Muscle of leg (tissue), 16 donors: ENCODE measurements at places on chromosomes 16 and 17. TPM values are rescaled to one million over a fixed set of nuclear protein-coding genes. Genes with fewer than 3 reads are reported as not detected.

USP43 gene
- total RNA-seq, result 0.49 TPM

DNA sequence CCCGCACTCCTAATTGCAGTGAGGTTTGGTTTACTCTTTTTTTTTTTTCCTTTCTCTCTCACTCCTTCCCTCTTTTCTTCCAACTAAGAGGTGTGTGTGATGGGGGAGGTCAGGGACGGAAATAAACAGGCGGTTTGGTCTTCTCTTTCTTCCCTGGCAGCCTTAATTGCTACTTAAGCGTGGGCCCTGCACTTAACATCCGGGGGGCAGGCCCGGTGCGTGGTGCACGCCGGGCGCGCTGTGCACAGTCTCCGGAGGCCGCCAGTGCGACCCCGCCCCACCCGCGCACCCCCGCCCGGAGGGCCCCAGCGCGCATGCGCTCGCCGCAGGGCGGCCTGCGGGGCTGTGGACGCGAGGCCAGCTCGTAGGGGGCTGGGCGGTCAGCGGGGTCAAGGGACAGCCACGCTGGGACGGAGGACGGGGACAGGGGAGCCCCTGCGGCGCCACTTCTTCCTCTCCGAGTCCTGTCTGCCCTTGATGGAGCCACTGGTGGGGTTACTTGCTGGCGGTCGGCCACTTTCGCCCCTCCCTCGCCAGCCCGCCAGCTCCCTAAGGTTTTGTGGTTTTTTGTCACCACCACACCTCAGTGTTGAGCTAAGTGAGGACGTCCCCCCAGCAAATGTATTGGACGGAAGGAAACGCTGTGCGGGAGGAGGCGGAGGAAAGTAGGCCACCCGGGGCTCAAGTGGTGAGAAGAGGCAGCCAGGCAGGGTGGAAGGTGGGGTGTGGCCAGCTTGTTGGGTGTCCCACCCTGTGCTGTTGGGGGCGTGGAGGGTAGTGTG, 120.9 kb downstream of the MRM1 start:
- DNase-seq, result peak; percentile 41

DNA sequence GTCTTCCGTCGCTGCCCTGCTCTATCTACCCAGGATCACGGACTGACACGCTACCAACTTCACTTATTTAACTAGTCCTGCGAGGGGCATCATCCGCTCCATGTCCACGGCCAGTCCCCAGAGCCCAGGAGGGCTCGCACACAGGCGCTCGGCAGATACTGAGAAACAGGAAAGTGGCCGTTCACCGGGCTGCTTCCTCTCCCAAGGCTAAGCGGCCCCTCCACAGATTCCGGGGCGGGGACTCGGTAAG, 388 bp downstream of the OXLD1 start:
- DNase-seq, result no peak

SULT1A3 gene
- 6.3 TPM for total RNA-seq

ZNF200 gene
- total RNA-seq, result 8.4 TPM

DNA sequence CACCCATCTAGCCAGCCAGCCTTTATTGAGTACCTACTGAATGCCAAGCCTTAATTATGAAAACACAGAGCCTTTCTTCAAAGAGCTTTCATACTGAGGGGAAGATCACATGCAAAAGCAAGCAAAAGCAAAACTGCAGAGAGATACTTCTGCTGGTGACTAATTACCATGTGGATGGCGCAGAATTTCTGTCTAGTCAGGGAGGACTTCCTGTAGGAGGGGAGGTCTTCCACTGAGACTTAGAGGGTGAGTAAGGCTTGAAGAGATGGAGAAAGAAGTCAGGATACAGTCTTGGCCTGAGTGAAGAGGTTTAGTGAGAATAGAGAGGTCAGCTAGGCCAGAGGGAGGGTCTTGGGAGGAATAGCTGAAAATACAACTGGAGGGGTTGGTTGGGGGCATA, 53.9 kb upstream of the CCL2 start:
- DNase-seq, result no peak

DNA sequence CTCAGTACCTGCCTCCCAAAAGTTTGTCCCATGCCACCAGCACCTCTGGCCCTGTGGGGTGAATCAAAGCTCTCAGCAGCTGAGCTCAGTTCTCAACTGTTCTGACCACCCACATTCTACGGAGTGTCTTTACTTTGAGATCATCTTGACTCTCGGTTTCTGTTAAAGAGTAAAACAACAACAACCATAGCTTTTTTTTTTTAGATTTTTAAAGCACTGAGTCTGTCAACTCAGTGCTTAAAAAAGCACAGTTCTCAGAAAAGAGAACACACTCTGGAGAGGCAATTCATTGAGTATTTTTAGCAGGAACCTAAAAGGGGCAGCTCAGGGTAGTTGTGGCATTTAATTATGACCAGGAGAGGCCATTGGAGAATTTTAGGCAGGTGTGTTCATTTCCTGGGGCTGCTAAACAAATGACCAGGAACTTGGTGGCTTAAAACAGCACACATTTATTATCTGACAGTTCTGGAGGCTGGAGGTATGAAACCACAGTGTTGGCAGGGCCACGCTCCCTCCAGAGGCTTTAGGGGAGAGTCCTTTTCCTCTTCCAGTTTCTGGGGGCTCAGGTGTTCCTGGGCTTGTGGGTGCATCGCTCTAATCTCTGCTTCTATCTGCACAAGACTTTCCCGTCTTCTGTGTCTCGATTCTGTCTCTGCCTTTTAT, 6.7 kb upstream of the WFIKKN2 start:
- no peak for DNase-seq

SLC47A1 gene
- 0.71 TPM for total RNA-seq

DNA sequence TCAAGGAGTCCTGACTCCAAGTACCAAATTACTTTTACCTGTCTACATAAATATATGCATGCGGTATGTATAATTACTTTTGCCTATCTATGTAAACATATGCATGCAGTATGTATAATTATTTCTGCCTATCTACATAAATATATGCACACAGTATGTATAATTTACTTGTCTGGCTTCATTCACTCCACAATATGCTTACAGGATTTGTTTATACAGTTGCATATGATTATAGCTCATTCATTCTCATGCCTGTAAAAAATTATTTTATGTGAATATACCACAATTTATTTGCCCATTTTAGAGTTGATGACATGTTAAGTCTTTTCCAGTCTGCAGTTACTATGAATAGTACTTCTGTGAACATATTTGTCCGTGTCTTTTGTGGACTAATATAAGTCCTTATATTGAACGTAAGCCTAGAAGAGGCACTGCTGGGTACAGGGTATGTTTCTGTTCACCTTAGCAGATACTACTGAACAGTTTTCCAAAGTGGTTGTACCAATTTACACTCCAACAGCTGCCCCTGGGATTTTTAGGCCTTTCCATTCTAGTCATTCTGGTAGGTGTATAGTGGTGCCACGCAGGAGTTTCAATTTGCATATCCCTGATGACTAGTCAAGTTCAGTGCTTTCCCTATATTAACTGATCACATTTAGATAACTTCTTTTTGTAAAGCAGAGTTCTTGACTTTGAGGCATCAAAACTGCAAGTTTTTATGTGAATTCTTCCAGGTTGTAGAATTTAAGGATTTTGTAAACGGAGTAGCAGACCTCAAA, 47.0 kb downstream of the MARVELD3 start:
- DNase-seq, result no peak

ADAT1 gene
- total RNA-seq, result 23.8 TPM

TRIM72 gene
- total RNA-seq, result 55.5 TPM

- no peak for DNase-seq
These were observed 76.2 kb upstream of the DNAH17 start for GRCh38 chr17:78653382-78653781.

DNA sequence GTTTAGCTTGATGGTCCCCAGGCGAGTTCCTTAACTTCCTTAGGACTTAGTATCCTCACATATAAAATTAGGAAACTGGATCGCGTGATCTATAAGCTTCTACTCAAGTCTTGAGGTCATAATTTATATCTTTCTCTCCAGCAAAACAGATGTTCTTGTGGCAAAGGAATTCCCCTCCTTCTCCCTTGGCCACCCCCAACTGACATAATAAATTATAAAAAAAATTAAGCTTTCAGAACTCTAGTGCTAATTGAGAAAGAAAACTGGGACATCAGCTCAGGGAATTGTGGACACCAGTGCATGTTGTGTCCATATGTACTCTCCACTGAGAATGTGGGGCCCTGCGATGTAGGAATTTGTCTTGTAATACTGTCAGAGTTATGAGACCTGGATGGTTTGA, 13.5 kb downstream of the GNAO1 start:
- peak; percentile 11 for DNase-seq

DNA sequence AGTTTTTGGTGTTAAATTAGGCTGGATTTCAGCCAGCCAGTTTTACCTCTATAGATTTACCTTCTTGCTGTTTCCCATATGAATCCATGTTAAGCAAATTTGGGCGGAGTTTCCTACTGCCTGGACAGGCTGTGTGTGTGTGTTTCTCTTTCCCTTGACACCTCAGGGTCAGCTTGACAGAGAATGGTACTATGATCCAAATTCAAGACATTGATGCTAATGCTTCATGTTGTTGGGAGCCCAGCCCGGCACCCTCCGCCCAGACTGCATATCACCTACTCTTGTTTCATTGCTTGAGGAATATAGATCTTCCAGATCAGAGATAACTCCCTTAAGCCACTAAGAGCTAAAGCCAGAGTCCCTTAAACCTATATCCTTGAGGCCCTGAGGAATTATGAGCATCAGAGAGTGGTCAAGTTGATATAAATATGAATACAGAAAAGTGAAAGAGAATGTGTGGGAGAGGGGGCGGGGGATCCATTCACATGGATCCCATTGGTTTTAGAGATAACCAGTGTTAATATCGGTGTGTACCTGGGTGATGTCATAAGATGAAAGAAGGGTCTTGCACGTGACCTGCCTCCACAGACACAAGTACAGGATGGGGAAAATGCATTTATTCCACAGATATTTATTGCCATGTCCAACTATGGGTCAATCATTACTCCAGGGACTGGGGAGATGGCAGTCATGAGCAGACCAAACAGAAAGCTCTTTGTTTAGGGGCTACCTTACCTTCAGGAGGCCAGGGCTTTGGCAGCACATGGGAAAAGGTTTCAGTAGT, 69.7 kb downstream of the WIPI1 start:
- no peak for DNase-seq

DNA sequence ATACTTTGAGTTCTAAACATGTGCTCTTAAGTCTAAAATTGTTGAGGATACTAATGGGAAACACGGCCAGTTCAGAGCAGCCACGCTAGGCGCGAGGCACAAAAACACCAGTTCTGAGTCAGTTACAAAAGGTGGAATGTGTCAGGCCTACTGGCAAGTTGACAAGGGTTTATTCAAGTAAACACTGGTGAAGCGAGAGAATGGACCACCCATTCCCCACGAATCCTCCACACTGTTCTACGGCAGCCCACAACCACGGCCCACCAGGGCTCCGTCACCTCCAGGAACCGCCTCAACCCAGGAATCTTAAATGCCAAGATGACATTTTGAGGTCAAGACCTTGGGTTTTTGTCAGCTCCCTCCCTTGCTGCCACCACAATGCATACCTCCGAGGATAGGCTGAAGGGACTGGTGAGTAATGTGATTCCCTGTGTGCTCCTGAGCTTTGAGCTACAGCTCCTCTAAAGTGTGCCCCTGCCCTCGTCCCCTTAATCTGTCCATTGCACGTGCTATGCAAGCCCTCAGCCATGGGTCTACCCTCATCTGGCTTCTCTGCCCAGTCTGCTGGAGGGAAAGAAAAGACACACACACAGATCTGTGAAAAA, 28.5 kb upstream of the TRAP1 start:
- no peak for DNase-seq

PRSS33 gene
- not detected for total RNA-seq

DPEP3 gene
- 0.04 TPM for total RNA-seq

GRCh38 chr16:86513471-86514277, 3.3 kb downstream of the FOXF1 start:
- no peak for DNase-seq

DNA sequence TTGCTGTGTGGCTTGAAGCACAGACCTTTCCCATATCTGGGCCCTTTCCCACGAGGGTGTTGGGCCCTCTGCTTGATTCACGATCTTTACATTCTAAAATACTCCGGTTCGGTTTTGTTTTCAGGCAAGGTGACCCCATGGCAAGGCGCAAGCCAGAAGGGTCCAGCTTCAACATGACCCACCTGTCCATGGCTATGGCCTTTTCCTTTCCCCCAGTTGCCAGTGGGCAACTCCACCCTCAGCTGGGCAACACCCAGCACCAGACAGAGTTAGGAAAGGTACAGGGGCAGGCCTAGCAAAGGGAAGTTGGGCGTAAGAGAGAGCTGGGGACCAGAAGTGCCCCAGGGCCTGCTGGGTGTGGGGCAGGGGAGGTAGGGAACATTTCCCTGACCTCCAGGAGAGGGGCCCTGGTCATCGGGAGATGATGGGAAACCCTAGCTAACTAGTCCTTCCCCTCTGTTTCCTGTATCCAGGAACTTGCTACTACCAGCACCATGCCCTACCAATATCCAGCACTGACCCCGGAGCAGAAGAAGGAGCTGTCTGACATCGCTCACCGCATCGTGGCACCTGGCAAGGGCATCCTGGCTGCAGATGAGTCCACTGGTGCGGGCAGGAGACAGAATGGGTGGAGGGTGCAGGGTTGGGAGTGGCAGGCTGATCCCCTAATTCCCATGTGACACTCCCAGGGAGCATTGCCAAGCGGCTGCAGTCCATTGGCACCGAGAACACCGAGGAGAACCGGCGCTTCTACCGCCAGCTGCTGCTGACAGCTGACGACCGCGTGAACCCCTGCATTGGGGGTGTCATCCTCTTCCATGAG, 1.4 kb downstream of the ALDOA start:
- peak; percentile 69 for DNase-seq

NT5C3B gene
- total RNA-seq, result 54.8 TPM

ITGAX gene
- 0.35 TPM for total RNA-seq

HSDL1 gene
- total RNA-seq, result 18.6 TPM

DNA sequence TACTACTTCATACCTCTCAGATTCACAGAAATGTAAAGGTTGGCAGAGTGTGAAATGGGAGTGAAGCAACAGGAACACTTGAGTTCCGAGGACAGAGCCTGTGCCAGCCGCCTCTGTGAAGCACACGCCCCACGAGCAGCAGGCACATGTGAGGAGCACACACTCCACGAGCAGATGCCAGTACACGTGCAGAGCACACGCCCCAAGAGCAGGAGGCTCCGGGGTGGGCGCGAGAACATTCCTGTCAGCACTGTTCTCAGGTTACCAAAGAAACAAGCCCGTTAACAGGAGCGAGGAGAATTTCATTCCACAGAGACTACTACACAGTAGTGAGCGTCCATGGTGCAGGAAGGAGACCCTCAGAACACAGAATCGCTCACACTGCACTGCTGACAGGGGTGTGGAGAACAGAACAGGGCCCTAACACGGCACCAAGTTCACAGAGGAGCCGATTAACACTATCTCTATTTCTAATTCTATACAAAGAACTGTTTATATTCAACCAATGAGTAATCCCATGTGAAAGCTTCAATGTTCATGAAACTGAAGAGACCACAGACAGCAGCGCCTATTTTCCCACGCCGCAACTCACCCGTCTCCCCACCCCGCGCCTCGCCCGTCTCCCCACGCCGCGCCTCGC, 40.1 kb downstream of the KLHDC4 start:
- DNase-seq, result peak; percentile 34
